Stimulated activated CD4-positive, alpha-beta T cell treated with anti-CD3 and anti-CD28 coated beads, Interleukin-1b, Interleukin-23, amount 100 ng/mL, for 1 hour (primary cell): ENCODE measurements at places on chromosomes 2 and 18.

GRCh38 chr18:59024829-59025228 is 114.9 kb upstream of the SEC11C start:
- DNase-seq = no peak

DNA sequence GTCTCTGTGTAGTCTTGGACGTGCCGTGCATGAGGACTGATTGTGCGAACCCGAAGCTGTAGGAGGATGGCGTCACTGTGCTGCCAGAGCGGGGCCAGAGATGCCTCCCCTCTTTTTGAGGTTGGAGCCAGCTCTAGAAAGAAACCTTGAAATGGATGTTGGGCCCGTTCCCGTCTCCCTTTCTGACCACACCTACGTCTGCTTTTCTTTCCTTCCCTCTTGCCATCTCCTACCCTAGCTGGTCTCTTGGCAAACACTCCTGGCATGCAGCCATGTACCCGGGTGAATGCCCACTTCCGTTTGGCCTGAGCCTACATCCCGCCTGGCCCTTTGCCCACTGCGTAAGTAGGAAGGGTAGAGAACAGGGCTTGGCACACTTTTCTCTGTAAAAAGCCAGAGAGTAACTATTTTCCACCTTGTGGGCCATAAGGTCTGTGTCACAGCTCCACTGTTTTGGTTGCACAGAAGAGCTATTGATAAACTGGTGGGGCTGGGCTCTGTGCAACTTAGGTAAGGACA is 37.4 kb downstream of the SH3BP4 start:
- no peak for DNase-seq

GRCh38 chr2:142883526-142883925 is 6.1 kb downstream of the KYNU start:
- DNase-seq = no peak

- no peak for DNase-seq
These were observed 105.2 kb downstream of the NETO1 start for GRCh38 chr18:72762515-72763122.

- no peak for DNase-seq
These were observed 611.1 kb upstream of the FANCL start for GRCh38 chr2:58852243-58852642.

- no peak for DNase-seq
These were observed 27.5 kb downstream of the RNF103 start for GRCh38 chr2:86596118-86596517.

GRCh38 chr2:111691164-111691875 is 192.7 kb downstream of the ANAPC1 start:
- no peak for DNase-seq

DNA sequence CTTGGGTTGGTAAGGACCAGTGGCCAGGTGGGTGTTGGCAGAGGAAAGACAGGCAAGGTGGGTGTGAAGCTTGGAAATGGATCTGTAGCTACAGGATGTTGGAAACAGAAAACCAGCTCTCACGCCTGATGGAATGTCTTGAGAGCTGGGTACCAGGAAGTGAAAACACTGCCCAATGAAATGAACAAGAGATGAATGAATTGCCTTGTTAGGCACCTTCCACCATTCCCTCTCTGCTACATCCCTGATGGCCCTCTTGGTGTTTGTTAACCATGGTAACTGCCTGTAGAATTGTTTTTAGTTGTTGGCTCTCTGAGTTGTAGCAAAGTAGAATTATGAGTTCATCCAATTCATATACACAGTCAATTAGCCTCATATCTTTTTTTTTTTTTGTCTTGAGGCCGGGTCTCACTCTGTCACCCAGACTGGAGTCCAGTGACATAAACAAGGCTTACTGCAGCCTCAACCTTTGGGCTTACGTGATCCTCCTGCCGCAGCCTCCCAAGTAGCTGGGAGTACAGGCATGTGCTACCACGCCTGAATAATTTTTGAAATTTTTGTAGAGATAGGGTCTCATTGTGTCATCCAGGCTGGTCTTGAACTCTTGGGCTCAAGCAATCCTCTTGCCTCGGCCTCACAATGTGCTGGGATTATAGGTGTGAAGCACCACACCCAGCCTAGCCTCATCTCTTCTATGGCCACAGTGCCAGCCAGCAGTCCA is 9.5 kb downstream of the KCMF1 start:
- DNase-seq = no peak

GRCh38 chr2:9844576-9844975 is 1.3 kb downstream of the TAF1B start:
- no peak for DNase-seq
